ENCODE measurements at places on chromosomes 11 and 22.

DNA sequence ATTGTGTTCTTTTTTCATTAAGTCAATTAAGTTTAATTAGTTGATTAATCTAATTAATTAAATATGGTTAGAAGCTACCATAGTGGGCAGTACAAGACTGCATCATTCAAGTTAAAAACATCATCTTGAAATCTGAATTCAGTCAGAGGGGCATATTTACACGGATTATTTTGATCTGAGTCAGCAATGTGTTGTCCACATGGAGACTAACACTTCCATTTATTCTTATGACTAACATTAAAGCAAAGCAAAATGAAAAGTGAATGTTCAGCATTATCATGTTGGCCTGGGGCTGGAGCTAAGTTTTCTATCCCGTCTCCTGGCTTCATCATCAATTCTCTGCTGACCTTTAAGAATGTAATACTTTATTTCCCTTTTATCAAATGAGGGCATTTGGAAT, 17.3 kb downstream of the FLI1 start:
- DNase-seq: peak; percentile 86

DNA sequence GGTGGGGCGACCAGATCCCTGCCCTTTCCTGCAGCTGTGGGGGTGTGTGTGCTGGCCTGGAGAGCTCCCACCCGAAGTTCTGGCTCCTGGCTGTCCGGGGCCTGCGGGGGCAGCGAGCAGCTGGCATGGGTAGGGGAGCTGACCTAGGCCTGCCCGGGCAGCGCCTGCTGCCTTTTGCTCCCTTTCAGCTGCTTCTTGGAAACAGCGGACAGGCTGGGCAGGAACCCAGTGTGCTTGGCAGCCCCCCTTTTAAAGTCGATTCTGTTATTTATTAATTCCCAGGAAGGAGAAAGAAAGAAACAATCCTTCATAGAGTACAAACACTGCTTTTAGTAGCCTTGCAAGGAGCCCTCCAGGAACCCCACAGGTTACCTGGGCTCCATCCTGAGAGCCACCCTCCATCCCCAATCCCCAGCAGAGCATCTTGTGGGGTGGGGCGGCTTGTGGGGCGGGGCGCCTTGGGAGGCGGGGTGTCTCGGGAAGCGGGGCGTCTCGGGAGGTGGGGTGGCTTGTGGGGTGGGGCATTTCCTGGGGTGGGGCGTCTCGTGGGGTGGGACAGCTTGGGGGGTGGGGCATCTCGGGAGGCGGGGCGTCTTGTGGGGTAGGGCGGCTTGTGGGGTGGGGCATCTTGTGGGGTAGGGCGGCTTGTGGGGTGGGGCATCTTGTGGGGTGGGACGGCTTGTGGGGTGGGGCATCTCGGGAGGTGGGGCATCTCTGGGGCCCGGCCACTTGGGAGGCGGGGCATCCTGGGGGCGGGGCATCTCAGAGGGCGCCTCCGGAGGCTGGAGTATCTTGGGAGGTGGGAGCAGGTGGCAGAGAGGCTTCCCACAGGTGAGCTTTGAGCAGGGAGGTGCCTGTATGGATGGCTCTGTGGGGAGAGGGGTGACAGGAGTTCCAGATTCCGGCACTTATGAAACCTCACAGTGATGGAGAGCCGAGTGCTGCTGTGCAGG, 7.0 kb downstream of the CD81 start:
- no peak for DNase-seq

DNA sequence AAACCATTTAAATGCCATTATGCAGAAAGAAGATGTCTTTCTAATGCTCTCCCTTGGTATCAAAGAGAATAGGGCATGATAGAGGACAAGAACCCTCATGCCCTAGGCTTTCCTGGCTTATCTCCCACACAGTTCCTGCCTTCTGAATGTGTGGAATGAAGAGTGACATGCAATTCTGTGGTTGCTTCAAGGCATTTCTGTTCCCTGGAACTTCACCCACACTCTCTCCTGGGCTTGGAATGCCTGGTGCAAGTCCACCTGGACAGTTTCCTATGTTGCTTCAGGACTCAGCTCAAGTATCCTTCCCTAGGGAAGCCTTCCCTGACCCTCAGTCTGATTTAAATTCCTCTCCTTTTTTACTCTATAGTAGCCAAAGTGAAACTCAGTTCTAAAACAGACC, 53.8 kb upstream of the DRD2 start:
- peak; percentile 88 for DNase-seq

GRCh38 chr22:29814003-29814402, 24.1 kb downstream of the ASCC2 start:
- no peak for DNase-seq
